K562 (cell line): ENCODE measurements at places on chromosomes 5 and 9.

GRCh38 chr9:80049096-80049782 lies 477.5 kb downstream of the TLE4 start:
- no peak for DNase-seq

DNA sequence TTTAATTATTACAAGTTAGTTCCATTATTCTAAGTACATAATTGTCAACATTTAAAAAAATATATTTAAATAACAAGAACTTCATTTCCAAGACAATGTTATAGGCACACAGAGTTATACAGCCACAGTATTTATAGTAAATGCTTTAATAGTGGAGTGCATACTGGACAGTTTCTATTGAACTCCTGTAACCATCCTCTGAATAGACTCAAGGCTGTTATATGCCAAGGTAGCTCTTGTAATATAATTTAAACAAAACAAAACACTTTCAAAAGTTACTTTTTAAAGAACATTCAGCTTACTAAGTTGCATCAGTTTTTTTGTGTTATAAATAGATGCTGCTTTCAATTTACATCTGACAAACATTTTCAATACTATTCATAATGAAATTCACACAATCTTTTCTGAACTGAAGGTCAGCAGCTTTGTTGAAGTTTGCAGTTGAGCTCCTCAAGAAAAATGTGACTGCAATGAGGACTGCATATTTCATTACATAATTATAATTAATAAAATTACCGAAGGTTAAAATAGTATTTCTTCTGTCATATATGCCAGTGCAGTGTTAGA lies 549.9 kb upstream of the CYLC2 start:
- no peak for DNase-seq

DNA sequence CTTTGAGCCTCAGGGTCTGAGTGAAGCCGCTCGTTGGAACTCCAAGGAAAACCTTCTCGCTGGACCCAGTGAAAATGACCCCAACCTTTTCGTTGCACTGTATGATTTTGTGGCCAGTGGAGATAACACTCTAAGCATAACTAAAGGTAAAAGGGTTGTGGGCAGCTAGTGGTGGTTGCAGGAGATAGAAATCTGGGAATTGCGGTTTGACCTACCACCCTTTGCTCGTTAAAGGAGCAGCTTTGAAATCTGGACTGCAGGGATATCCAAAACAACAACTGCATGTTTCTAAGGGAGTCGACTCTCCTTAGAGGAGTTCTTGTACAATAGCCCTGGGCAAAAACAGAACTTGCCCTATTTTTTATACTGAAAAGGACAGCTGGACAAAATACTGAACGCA lies 19.0 kb downstream of the ABL1 start:
- DNase-seq = peak; percentile 87

DNA sequence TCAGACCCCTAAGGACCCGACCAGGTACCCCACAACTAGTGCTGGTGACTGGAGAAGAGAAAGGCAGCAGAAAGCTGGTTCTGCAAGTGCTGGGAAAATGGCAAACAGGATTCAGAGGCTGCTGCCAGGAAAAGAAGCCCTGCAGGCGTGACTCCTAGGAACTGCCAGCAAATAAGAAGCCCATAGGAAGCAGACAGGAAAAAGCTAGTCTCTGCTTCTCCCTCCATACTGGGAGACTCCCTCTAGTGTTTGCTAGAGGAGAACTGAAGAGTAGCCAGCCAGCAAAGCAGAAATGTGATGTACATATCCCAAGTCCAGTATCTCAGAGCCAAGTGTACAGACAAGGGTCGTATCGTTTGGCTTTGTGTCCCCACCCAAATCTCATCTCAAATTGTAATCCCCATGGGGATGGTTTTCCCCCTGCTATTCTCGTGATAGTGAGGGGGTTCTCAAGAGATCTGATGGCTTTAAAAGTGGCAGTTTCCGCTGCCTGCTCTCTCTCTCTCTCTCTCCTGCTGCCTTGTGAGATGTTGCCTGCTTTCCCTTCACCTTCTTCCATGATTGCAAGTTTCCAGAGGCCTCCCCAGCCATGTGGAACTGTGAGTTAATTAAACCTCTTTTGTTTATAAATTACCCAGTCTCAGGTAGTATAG lies 38.1 kb upstream of the TUSC1 start:
- no peak for DNase-seq

DNA sequence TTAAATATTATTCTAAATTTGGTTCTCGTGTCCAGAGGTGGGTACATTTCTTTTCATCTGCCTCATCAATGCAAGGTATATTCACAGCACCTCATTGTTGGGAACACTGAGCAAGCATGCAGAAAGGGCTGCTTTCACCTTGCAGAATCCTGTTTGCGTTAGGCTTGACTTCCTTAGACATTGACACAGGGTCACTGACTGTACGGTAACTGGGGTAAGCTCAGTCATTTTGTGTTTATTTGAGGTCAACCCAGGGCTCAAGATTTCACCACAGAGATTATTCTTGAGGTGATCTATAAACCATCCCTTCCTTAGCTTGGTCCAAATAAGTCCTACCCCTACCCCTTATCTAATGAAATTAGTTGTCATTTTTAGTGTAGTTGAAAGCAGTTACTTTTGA lies 1.7 kb upstream of the PTPDC1 start:
- no peak for DNase-seq

DNA sequence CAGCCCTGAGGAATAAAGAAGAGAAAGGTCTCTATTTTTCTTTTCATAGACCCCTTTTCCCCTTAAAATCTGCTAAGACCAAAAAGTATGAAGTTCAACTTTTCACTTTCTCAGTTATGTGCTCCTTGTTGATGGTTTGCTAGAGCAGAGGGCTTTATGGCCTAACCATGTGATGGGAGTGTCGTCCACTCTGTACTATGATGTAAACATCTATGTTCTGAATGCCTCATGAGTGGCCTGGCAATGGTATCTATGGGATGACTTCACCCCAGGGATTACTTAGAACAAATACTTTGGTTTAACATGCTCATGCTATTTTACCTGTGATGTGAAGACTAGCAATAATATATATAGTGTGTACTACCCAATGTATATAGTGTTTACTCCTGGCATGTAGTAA lies 43.7 kb upstream of the MIER3 start:
- no peak for DNase-seq

GRCh38 chr5:77301447-77301883 lies 91.0 kb downstream of the PDE8B start:
- no peak for DNase-seq

GRCh38 chr9:34276772-34277171 lies 52.3 kb downstream of the KIF24 start:
- DNase-seq = no peak
